ENCODE measurements at places on chromosomes 1 and 21.

- no peaks in the 10 kb centered on the region for H3K27me3 ChIP-seq
- H3K36me3 ChIP-seq: peaks cover 14% of the 10 kb centered on the region
- H3K27ac ChIP-seq: no peak overlapping the region
- DNase-seq: no peak
Observed at GRCh38 chr1:224535641-224536040, 80.5 kb upstream of the CNIH3 start.

DNA sequence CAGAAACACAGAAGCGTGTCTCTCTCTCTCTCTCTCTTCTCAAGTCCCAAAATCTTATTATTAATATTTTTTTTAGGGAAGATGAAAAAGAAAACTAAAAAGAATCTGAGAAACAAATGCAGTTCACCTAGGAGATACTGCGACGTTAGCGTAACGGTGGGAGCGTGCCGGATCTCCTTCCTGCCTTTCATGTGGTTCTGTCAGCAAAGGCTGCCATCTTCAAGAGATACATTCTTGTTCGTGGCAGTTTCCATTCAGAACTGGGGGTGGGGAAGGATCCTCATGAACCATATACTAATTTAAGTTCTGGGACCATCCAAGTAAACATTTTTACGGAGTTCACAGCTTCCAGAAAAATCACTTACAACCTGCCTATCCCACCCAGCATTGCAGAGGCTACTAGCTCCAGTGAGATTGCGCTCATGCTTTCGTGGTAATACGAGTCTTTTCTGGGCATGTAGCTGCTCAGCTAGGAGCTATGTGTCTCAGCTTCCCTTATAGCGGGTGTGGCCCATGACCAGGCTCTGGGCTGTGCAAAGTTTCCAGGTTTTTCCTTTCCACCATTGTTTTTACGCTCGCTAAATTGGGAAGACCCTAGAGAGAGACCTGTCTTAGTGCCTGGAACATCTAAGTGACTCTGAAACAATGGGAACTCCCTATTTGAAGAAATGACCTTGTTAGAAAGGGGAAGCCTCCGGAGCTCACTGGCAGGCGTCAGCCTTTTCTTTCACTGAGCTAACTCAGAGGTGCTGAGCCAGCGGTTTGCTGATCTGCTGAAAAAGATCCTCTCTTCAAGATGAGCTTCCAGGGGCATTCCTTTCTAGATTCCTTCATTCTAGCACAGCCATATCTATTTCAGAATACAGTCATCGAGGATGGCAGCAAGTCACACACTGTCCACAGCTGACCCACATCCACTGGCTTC lies 17.3 kb downstream of the SLAMF1 start:
- H3K27ac ChIP-seq: no peak overlapping the region
- no peaks in the 10 kb centered on the region for H3K4me1 ChIP-seq
- no peak for DNase-seq

DNA sequence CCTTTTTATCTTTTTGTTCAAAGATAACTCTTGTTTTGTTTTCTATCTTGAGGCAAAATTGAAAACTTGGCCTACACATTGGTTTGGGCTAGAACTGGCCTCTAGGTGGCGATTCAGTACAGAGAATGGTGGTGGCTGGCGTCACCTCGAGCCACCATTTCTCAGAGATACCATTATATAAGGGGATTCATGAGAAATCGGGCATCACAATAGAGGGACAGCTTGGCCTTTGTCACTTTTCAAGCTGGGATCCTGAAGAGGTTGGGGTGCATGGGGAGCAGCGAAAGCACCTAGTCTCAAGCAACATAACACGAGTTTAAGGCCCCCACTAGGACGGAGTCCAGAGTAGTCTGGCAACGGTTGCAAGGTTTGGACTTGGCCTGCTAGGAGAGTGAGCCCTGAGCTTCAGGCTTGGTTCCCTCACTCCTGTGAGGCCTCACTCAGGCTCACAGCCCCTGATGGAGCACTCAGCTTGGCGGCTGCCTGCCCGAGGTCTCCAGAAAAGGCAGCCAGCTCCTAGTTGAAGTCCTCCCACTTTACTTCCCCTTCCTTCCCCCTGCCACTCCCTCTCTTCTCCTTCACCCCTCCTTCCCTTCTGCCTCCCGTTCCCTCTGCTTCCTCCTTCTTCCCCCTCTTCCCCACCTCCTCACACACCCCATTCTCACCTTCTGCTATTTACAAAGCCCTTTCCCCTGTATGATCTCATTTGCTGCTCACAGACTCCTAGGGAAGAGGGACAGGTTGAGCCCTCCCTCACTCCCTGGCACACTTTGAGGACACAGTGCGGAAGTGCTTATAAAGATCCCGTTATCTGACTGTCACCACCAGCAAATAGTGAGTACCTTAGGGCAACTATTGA lies 67.8 kb downstream of the LRIG2 start:
- H3K4me1 ChIP-seq: peaks cover 30% of the 10 kb centered on the region
- no peaks in the 10 kb centered on the region for H3K36me3 ChIP-seq
- peak overlapping the region; percentile 84 for H3K27ac ChIP-seq
- no peaks in the 10 kb centered on the region for H3K27me3 ChIP-seq

DNA sequence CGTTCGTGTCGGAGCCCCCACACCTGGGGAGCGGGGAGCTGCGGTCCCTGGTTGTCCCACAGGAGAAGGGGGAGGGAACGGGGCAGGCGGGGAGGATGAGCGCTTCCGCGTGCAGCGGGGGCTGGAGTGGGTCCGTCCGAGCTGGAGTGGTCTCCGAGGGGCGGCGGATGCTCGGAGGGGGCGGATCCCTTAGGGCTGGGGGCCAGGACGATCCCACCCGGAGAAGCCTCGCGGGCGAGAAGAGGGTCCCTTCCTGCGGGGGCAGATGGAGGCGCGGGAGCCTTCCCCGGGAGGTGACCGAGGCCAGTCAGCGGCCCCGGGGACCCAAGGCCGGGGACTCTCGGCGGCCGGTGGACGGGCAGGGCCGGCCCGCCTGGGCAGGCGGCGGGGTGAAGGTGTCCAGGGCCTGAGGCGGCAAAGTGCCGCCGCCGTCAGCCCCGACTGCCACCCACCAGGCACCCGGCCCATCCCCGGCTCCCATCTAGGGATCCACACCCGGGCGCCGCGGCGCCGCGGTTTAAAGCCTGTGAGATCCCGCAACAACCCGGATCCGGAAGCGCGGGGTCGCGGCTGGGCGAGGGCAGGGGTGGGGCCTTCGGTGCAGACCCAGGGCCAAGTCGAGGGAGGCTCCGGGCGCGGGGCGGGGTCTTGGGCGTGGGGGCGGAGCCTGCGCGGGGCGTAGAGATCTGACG lies 5.3 kb upstream of the CCDC27 start:
- H3K27me3 ChIP-seq: peaks cover 28% of the 10 kb centered on the region
- DNase-seq: no peak
- peak overlapping the region; percentile 66 for H3K4me3 ChIP-seq
- H3K27ac ChIP-seq: no peak overlapping the region
- peaks cover 17% of the 10 kb centered on the region for H3K4me1 ChIP-seq
- H3K36me3 ChIP-seq: no peaks in the 10 kb centered on the region

DNA sequence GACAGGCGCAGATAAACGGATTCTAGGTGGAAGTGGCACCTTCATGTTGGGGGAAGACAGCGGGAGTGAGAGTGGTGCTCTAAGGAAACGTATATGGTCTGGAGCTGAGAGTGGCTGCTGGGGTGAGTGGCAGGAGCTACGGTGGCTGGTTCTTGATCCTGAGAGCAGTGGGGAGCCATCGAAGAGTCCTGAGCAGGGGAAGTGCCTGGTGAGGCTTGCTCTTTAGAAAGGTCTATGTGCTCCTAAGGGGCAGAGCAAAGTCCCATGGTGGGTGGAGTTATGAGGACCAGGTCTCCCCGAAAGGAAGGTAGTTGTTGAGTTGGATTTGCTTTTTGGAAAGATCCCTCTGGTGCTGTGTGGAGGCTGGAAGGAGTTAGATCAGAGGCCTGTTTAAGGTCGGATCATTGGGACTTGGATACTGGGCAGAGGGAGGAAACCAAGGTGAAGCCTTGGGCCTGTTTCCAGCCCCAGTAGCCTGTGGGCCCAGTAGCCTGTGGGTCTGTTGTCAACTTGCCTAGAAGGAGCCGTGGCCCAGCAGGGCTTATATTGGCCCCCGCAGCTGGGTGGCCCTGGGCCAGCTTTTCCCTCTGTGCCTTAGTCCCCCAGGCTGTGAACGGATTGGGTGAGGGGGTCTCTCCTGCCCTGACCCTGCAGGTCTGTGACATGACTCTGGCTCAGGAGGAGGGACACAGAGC lies 33.0 kb downstream of the ACOT11 start:
- H3K27ac ChIP-seq: no peak overlapping the region
- peaks cover 12% of the 10 kb centered on the region for H3K4me1 ChIP-seq
- no peak overlapping the region for H3K4me3 ChIP-seq
- H3K36me3 ChIP-seq: no peaks in the 10 kb centered on the region

- no peak overlapping the region for H3K27ac ChIP-seq
- DNase-seq: no peak
- H3K27me3 ChIP-seq: peaks cover 8% of the 10 kb centered on the region
- no peak overlapping the region for H3K4me3 ChIP-seq
- peaks cover 6% of the 10 kb centered on the region for H3K36me3 ChIP-seq
Observed at GRCh38 chr1:228226141-228226874, 18.5 kb downstream of the OBSCN start.

DNA sequence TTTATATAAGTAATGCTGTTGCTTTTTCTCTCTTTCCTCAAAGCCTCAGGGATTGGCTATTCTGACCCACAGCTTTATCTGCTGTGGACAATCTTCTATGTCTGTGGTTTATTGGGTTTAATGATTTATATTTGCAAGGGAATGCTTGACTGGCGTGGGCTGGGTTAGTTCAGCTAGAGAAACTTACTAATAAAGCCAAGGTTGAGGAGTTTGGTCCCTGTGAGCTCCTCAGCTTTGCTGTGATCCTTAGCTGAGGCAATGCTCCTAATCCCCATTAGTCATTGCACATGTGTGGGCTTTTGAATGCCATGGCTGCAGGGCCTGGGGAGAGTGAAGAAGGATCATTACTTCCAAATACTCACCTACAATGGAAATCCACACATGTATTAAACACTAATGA lies 179.3 kb downstream of the ZNF326 start:
- H3K27me3 ChIP-seq: no peaks in the 10 kb centered on the region
- no peak overlapping the region for H3K4me3 ChIP-seq
- no peak for DNase-seq
- no peaks in the 10 kb centered on the region for H3K36me3 ChIP-seq
- H3K27ac ChIP-seq: no peak overlapping the region

DNA sequence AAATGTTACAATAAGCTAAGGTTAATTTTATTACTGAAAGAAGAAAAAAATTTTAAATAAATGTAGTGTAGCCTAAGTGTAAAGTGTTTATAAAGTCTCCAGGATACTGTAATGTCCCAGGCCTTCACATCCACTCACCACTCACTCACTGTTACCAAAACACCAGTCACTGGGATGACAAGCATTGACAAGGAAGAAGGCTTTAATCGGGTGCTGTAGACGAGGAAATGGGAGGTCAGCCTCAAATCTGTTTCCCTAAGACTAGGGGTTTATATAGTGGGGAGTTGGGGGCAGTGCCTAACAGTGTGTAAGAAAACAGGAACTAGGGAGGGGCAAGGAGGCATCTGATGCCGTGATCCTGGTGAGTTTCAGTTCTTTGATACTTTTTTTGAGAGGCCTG lies 69.4 kb downstream of the CHRM3 start:
- peaks cover 7% of the 10 kb centered on the region for H3K4me1 ChIP-seq
- no peak overlapping the region for H3K27ac ChIP-seq
- DNase-seq: no peak
- no peak overlapping the region for H3K4me3 ChIP-seq
- no peaks in the 10 kb centered on the region for H3K36me3 ChIP-seq

GRCh38 chr1:30816211-30817076 lies 58.9 kb upstream of the LAPTM5 start:
- H3K36me3 ChIP-seq: no peaks in the 10 kb centered on the region
- H3K27ac ChIP-seq: peak overlapping the region; percentile 88
- peaks cover 14% of the 10 kb centered on the region for H3K27me3 ChIP-seq
- peaks cover 1% of the 10 kb centered on the region for H3K4me1 ChIP-seq
- H3K4me3 ChIP-seq: peak overlapping the region; percentile 72

DNA sequence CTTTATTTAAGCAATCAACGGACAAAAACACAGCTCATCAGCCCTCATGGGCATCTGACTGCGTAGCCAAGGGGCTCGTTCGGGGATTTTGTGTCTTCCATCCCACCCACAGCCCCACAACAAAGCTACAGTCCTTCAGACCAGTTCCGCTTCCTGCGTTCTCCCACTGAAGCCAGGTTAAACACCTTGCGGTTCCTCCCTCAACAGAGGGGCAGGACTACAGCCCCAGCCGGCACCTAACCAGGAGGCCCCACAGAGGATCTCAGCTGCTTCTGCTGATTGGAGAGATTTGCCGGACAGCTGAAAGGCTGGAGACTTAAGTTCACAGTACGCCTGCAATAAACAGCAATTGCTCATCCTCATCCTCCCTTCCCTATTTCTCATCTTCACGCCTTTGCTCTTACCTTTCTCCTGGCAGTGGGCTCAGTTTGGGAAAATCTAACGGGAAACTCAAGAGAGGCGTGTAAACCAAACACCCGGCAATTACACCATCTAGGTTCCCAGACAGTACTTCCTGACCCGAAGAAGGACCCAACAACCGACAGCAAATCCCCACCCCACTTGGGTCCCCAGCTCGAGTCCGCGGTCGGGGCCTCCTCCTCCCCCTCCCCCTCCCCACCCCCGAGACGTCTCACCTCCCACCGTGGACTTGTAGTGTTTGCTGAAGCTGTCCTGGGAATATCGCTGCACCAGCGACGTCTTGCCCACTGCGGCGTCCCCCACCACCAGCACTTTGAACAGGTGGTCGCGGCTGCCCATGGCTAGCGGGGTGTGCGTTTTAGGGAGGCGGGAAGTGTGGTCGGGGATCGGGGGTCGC lies 876 bp downstream of the RAB29 start:
- H3K4me3 ChIP-seq: peak overlapping the region; percentile 94

DNA sequence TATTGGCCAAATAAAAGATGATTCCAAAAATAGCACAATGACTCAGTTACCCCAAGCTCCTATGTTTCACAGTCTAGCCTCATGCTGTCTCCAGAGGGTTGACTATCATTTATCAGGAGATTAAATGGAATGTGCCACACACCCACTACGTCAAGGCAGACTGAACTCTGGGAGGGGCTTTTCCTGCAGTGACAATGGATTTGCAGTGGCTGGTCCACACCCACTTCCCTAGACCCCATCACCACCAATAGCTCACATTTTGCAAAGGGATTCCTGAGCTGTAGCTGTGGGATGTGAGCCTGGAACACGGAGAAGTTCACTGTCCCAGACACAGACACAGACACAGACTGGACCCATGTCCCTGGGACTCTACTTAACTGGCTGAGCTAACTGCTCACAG lies 77.1 kb downstream of the HLCS start:
- H3K27ac ChIP-seq: no peak overlapping the region
- H3K4me1 ChIP-seq: peaks cover 19% of the 10 kb centered on the region
- DNase-seq: no peak
- no peaks in the 10 kb centered on the region for H3K27me3 ChIP-seq

GRCh38 chr1:222995236-222995580 lies 147.8 kb downstream of the TLR5 start:
- DNase-seq: no peak
- peaks cover 7% of the 10 kb centered on the region for H3K36me3 ChIP-seq
- no peak overlapping the region for H3K27ac ChIP-seq
- H3K4me3 ChIP-seq: peak overlapping the region; percentile 27
- no peaks in the 10 kb centered on the region for H3K27me3 ChIP-seq
